G401 (cell line): ENCODE measurements at places on chromosomes 13 and 19.

GRCh38 chr13:112819816-112820215, 130.0 kb downstream of the ATP11A start:
- no peak for DNase-seq

- no peak for DNase-seq
Measured at GRCh38 chr13:107035186-107035585, 467.2 kb upstream of the ARGLU1 start.

DNA sequence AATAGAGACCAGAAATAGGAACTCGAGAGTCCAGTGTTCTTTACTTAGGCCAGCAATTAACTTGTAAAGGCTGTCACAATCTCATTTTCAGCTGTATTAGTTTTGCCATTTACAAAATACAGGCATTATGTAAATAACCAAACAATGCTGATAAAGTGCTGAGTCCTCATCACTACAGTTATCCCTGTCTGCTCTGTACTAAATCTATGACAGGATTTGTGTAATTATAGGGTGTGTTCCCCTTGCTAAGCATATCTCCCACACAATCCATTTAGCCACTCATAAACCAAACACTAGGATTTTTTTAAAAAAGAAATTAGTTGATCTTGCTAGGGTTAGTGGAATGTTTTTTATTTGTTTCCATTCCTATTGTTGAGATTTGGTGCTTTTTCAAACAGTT, 23.2 kb downstream of the PDX1 start:
- DNase-seq: no peak

DNA sequence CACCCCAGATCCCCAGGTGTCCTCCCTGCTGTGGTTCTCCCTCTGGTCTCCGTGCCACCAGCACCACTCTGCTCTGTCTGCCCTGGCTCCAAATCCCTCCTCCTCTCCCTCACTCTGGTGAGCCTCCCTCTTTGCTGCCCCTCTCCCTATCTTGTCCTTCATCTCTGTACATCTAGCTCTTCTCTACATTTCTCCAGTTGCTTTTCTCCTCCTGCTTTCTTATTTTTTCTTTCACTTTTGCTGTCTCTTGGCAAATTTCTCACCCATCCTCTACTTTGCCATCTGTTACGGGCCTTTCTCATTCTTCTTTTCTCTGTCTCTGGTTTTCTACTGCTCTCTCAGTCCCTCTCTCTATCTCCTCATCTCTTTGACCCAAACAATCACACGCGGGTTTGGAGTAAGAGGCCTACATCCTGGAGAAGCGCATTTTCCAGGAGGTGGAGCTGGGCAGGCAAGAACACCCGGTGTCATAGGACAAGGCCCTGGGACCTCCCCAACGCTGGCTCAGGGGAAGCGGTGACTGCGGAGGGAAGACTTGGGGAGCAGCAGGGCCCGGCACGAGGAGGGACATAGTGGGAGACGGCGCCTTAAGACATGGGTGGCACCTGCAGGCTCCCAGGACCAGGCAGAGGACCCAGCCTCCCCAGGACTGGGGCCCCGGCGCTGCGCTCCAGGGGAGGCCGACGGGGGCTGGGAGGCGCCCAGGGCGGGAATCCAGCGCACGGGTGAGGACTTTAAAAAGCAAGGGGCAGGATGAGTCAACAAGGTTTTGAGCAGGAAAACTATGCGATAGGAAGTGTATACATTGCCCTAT, 9.9 kb downstream of the ZNF611 start:
- DNase-seq: no peak

DNA sequence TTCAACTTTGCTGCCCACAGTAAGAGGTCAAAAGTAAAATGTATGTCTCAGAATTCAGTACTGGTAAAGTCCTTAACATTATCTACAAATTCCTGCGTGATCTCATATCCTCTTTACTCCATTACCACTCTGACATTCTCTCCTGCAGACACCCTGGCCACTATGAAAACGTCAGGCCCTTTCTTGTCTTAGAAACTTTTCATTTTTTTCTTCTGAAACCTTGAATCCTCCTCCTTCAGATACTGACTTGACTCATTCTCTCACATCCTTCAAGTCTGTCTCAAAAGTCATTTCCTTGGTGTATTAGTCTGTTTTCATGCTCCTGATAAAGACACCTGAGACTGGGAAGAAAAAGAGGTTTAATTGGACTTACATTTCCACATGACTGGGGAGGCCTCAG, 262.3 kb downstream of the POU4F1 start:
- no peak for DNase-seq

DNA sequence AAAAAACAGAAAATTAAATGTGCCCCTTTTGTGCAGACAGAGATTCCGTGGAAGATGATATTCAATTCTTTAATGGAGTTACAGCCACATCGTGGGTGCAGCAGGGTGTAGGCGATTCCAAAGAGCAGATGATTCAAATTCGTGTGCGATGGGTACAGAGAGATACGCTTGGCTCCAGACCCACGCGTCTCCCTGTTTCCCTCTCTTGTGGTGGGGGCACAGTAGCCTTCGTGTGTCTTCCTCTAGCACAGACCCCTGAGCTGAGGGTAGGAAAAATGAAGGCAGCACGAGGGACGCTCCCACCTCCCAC, 4.8 kb downstream of the TSPAN16 start:
- DNase-seq: no peak

DNA sequence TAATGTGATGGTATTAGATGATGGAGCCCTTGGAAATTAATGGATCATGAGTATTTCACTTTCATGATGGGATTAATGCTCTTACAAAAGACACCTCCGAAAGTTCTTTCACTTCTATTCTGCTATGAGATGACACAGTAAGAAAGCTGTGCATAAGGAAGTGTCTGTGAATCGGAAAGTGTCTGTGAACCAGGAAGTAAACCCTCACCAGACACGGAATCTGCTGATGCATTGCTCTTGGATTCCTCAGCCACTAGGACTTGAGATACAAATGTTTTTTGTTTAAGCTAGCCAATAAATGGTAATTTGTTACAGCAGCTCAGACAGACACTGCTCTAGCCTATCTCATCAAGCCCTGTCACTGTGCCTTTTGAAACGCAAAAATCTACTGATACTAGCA, 440.4 kb upstream of the PRR20A start:
- DNase-seq: no peak

- peak; percentile 19 for DNase-seq
Measured at GRCh38 chr13:30675717-30676116, 58.0 kb downstream of the USPL1 start.

DNA sequence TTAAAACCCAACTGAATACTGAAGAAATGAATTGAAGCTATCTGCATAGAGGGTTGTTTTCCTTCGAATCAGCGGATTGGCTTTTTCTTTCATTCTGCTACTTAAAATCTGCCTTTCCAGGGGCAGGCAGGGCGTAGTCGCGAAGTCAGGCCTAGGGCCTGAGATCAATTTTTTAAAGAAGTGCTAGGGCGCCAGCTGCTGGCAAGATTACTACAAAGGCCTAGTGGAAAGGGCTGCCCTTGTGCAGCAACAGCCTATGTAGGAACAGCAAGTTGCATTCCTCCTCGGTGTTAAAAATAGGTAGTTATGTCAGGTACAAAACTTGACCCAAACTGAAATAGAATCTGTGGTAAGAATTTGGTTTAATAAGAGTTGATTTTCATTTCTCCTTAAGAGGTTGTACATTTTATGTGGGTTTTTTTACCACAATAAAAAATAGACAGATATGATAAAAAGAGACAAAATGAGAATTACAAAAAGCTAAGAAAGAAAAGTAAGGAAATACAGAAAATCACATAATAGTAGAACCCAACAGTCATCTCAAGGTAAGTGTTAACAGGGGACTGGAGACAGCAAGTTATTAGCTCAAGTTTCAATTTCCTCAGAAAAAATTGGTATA, 9.5 kb upstream of the URAD start:
- DNase-seq: peak; percentile 22

DNA sequence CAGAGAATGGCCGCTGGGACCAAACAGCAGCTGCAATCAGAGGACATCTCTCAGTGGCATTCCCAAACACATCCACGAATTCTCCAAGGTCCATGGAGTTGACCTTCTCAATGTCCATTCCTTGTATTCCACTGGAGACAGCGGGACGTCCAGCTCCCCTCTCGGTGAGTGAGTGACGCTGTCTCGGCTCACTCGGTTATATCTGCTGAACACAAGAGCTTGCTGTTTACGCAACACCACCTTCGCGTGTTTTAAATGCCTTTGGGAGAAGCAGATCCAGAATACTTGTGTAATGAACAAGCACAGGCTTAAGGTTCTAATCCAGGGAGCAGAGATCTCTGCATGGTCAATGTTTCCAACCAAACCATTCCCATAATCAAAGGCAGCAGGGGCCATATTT, at the start of gene URAD:
Gene URAD (minus strand): TSS at position 174 of the 400 bp plus-strand sequence. CDS start 56 bp downstream, at position 118.
- no peak for DNase-seq

DNA sequence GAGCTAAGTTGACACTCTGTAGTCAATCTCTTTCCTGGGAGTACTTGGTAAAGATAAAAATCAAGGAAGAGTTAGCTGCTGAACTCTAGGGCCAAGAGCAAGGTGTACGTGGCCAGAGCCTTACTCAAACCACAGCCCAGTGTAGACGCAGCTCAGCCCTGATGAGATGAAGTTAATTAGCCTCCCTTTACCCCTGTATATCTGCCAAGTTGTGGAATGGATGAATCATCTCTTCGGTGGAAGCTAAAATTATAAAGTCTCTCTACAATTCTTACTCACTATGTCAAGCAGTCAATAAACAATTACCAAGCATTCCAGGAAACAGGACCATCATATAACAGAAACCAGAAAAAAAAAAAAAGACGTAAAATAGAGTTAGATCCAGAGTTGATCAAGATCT, 146.9 kb upstream of the UFM1 start:
- no peak for DNase-seq

DNA sequence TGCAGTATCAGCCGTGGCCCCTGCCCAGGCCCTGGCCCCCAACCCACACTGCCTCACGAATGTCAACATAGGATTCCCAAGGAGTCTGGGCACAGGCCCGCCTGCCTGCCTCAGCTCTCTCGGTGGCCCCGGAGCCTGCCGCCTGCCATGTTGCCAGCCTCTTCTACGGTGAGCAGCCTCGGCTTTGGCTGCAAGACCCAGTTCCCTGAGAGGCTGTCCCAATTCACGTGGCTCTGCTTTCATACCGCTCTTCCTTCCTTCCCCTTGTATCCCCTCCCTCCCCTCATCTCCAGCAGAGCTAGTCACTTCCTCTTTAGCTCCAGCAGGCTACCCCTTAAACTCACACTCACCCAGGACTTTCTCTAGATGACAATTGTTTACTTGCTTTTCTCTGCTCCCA, 42.7 kb downstream of the SERP2 start:
- no peak for DNase-seq

GRCh38 chr13:33318744-33319143, 33.2 kb upstream of the STARD13 start:
- no peak for DNase-seq

DNA sequence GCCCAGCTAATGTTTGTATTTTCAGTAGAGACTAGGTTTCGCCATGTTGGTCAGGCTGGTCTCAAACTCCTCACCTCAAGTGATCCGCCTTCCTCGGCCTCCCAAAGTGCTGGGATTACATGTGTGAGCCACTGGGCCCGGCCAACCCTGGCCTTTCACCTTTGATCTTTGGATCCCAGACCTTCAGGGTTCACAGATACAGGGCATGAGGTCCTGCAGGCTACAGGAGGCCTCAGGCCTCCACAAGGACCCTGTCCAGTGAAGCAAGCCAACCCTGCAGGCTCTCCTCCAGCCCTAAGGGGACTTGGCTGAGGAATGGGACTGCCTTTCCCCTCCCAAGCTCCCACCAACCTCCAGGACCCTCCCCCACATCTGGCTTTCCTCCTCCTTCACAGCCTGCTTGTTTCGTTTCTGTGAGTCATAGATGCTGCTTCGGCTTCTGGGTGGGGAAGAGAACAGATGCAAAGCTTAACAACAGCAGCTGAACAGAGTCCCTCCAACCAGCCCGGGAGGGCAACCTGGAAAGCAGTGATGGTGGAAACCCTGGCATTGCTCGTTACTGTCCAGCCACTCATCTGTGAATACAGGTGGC, 11.8 kb downstream of the ARHGEF18 start:
- no peak for DNase-seq

GRCh38 chr13:73833325-73834070, 300.7 kb downstream of the KLF12 start:
- DNase-seq: no peak

DNA sequence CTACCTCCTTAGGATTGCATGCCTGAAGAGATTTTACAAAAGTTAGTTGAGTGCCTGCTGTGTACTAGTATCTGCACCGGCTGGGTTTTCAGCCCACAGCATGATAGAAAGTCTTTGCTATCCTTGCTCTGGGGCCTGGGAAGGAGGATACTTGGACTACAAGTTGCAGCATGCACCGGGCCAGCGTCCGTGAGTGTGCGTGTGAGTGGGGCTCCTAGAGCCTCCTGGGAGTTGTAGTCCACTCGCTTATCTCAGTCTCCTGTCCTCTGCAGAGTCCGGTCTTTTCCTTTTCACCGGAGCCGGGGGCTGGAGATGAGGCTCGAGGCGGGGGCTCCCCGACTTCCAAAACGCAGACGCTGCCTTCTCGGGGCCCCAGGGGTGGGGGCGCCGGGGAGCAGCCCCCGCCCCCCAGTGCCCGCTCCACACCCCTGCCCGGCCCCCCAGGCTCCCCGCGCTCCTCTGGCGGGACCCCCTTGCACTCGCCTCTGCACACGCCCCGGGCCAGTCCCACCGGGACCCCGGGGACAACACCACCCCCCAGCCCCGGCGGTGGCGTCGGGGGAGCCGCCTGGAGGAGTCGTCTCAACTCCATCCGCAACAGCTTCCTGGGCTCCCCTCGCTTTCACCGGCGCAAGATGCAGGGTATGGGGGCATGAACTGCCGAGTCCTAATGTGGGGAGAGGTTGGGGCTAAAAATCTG, 20.6 kb downstream of the BRSK1 start:
- peak; percentile 70 for DNase-seq

DNA sequence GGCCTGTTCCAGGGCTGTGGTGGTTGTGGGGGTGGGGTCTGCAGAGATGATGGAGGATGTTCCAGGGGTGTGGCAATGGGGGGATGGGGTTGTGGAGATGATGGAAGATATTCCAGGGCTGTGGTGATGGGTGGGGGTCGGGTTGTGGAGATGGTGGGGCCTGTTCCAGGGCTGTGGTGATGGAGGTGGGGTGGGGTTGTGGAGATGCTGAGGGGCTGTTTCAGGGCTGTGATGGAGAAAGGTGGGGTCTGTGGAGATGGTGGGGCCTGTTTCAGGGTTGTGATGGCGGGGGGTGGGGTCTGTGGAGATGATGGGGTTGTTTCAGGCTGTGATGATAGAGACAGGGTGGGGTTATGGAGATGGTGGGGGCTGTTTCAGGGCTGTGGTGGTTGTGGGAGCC, 62.0 kb downstream of the TEX29 start:
- DNase-seq: no peak

GRCh38 chr19:49073514-49074378, 1.2 kb upstream of the KCNA7 start:
- DNase-seq: peak; percentile 21

GRCh38 chr19:5911366-5911765, 2.7 kb upstream of the CAPS start:
- DNase-seq: no peak

GRCh38 chr13:59099182-59099974, 1064.3 kb downstream of the DIAPH3 start:
- no peak for DNase-seq

- no peak for DNase-seq
Measured at GRCh38 chr13:112124141-112124540, 57.2 kb downstream of the SOX1 start.

GRCh38 chr19:5964816-5965565, 12.9 kb downstream of the RANBP3 start:
- DNase-seq: no peak

GRCh38 chr19:54609356-54609791, 15.9 kb downstream of the LILRA1 start:
- DNase-seq: no peak

- peak; percentile 98 for DNase-seq
Measured at GRCh38 chr19:12913011-12913561, 6.0 kb downstream of the SYCE2 start.

- no peak for DNase-seq
Measured at GRCh38 chr19:44608391-44608821, 5.0 kb upstream of the IGSF23 start.
